NCI-H1694 (cell line): ENCODE measurements at places on chromosomes 5 and 9.

DNA sequence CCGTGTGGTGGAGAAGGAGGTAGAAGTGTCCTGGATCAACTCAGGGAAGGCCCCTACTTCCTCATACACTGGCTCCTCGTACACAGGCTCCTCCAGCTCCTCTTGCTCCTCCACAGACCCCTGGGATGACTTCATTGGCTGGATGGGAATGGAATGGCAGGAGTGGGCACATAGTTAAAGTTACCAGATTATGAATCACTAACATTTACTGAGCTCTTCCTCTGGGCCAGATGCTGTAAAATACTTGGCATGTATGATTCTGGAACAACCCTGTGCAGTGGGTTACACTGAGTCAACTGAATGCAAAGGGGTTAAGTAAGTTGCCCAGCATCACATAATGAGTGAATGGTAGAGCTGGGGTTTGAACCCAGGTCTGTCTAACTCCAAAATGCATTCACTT is 3.1 kb upstream of the FCHSD1 start:
- DNase-seq: no peak

GRCh38 chr9:123401879-123402513 is 46.0 kb downstream of the CRB2 start:
- DNase-seq: peak; percentile 32

DNA sequence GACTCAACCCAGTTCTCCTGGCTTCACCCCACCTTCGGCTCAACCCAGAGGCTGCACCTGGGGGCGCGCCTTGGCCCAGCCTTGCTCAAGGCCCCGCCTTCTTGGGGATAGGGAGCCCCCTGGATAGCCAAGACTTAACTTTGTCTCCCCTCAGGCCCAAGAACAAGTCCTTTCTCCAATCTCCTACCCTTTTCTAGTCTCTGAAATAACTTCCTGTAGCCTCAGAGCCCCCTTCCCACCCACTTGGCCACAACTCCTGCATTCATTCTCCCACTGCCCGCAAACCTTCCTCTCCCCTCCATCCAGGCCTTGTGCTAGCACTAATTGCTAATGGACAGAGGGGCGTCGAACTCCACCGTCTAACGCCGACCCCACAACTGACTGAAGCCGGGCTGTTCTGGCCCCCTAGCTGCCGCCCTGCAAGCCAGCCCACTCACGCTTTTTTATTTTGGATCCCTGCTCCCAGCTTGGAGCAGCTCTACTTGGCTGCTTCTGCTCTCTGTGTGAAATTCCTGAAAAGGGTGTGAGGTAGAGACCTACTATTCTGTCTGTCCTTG is 579 bp upstream of the ASTN2 start:
- DNase-seq: no peak

- DNase-seq: no peak
Observed at GRCh38 chr5:126921241-126922091, 108.9 kb downstream of the MARCHF3 start.

GRCh38 chr9:122307061-122307460 is 42.4 kb downstream of the MRRF start:
- no peak for DNase-seq

- DNase-seq: no peak
Observed at GRCh38 chr9:79195879-79196278, 375.9 kb upstream of the TLE4 start.

DNA sequence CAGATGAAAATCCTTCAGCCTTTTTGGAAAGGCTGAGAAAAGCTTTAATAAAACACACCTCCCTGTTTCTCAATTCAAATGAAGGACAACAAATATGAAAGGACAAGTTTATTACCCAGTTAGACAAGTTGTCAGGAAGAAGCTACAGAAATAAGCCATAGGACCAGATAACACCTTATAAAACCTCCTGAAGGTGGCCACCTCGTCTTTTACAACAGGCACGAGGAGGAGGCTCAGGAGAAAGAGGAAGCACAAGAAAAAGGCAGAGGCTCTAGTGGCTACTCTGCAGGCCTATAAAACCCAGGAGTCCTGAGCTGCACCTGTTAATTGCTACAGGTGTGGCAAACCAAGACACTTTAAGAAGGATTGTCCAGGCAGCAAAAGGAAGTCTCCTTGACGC is 352.1 kb upstream of the CDH18 start:
- no peak for DNase-seq

GRCh38 chr5:4879693-4880303 is 260.3 kb upstream of the ADAMTS16 start:
- DNase-seq: peak; percentile 48
